ENCODE measurements at places on chromosomes 12 and 14.

- no peak for DNase-seq
Measured at GRCh38 chr12:115155665-115156645, 472.0 kb upstream of the TBX3 start.

- no peak for DNase-seq
Measured at GRCh38 chr12:123754041-123754772, 7.9 kb upstream of the DNAH10 start.

GRCh38 chr12:40033242-40033630 lies 72.6 kb downstream of the SLC2A13 start:
- DNase-seq = no peak

GRCh38 chr14:73254247-73255004 lies 17.1 kb downstream of the PAPLN start:
- DNase-seq = no peak

DNA sequence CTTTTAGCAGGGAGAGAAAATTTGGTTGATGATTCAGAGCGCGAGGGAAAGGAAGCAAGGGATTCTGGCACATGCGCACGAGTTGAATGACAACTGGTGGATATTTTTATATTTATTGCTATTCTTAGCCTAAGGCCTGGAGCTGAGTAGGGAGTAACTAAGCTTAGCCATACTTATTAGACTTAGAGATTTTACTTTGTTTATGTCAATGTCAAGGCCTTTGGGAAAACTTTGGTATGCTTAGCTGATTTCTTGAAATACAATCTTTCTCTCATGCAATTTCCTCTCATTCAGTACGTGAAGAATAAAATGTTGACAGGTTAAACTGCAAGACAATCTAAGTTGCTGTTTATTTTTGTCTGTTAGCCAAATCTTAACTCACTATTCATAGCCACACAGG lies 101.1 kb downstream of the CRADD start:
- DNase-seq = no peak

DNA sequence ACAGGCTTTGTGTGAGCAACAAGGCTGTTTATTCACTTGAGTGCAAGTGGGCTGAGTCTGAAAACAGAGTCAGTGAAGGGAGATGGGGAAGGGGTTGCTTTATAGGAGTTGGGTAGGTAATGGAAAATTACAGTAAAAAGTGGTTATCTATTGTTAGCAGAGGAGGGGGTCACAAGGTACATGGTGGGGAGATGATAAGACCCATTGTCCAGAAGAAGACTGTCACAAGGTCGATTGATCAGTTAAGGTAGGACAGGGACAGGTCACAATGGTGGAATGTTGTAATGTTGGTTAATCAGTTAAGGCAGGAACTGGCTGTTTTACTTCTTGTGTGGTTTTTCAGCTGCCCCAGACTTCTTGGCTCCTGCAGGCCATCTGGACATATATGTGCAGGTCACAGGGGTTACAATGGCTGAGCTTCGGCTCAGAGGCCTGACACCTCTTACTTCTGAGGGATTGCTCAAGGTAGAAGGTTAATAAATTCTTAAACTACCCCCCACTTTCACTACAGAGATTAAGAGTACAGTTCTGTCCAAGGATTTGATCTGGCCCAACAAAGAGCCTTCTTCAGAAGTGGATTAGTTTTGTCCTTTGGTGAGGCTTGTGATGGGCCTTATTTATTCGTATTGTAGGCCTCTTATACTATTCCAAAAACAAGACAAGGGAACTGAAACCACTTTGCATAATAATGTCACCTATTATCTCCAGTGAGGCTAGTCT lies 13.8 kb upstream of the DHRS4 start:
- no peak for DNase-seq

DNA sequence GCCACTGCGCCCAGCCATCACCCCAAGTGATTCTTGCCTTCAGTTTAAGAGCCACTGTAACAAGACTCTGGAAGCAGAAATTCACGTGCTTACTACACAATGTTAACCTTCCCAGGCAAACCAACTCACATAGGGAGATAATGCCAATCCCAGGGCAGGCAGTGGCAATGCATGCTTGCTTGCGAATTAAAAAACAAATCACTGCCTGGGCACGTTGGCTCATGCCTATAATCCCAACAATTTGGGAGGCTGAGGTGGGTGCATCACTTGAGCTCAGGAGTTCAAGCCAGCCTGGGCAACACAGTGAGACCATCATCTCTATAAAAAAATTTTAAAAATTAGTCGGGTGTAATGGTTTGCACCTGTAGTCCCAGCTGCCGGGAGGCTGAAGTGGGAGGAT lies 37.8 kb upstream of the P2RX4 start:
- no peak for DNase-seq

Data from NCI-H187 (cell line).